ENCODE measurements at places on chromosomes 1 and 21.

DNA sequence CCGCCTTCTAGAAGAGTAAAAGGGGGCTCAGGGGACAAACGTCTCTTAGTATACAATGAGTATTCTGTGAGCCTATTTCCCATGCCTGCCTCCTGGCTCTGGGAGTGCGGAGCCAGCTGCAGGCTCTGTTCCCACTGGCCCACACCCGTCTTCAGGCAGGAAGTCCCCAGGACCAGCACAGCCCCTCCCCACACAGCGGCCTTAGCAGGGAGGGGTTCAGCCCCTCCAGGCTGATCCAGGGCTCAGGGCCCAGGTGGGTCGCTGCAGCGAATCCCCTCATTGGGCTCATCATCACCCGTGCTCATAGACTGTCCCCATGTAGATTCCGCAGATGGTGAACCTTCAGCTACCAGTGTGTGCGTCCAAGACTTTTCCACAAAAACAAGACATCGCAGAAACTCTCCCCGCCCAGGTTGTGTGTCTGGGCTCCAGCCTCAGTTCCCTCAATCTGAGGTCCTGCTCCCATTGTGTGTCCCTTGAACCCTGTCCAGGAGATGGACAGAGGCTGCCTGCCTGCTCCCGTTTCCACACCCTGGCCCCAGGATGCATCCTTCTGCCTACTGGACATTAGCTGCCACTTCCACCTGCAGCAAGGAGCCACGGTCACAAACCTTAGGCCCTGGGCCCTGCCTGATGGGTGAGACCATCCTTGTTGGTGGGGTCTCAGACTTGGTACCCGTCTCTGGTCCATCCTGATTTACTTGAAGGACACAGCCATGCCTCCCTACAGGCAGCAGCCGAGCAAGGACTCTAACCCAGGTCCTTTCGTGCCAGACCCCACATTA is 39.4 kb downstream of the NENF start:
- no peak for DNase-seq

DNA sequence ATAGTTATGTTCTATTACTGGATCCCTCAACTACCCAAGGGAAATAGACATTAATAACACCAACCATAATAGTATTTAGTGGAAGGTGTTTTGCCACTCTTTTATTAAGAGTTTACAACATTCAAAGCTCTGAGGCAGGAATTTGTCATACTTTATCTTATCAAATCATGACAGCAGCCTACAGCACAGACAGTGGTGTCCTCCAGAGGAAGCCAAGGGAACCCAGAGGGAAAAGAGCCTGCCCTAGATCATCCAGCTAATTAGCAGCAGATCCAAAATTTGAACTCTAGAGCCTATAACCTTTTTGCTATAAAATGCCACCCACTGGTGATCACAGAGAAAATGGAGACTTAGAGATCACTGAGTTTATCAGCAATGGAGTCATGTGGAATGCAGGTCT is 18.2 kb downstream of the VAV3 start:
- DNase-seq, result no peak

DNA sequence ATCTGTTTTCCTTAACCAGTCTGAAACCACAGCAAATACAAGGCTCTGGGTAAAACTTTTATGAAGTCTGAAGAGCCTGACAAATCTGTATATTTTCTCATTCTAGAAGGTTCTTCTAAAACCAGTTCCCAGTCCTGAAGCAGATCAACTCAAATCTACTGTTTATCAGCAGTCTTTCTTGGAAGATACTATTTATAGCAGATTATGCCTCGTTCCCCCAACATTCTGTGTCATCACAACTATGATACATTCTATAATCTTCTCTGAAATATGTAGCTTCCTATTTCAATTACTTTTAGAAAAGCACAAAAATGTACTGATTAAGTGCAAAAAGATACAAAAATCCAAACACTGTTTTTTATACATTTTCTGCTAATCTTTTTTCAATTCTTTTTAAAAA is 67.5 kb downstream of the NIBAN1 start:
- no peak for DNase-seq

DNA sequence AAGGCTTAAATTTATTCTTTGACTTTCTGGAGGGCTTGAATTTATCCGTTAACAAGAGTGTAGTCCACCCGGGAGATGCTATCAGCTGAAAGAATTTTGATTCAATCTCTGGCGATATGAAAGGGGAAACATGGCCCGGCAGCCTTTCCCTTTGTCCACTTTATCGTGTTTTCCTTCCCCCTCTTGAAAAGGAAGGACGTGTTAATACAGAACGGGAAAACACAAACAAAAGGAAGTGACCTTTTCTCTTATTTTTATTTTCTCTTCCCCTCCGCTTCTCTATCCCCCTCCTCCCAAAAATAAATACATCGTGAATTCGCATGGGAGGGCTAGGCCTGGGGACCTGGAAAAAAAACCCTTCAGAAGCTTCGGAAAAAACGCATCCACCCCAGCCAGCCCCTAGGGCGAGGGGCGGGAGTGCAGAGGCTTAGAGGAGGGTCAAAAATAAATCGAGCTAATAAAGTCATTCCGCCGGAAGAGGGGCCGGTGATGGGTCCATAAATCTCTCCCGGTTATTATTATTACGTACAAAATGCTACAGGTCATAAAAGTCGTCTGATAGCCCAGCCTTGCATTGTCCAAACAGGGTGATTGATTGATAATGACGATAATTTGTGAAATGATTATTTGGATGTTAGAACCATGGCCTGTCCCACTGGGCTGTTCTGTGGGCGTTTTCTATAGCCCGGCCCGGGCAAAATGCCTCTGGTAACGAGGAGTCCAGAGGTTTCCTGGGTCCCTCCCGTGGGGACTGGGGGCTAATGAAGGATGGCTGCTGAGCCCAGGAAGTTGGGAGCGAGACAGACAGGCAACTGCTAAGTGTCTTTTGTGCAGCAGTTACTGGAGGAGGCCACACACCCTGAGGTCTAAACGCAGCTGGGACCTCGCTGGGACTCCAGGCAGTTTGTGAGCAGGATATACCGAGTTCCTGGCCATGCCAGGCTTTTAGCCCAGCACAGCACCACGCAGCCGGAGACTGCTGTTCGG is 179.4 kb downstream of the PRDM16 start:
- no peak for DNase-seq

DNA sequence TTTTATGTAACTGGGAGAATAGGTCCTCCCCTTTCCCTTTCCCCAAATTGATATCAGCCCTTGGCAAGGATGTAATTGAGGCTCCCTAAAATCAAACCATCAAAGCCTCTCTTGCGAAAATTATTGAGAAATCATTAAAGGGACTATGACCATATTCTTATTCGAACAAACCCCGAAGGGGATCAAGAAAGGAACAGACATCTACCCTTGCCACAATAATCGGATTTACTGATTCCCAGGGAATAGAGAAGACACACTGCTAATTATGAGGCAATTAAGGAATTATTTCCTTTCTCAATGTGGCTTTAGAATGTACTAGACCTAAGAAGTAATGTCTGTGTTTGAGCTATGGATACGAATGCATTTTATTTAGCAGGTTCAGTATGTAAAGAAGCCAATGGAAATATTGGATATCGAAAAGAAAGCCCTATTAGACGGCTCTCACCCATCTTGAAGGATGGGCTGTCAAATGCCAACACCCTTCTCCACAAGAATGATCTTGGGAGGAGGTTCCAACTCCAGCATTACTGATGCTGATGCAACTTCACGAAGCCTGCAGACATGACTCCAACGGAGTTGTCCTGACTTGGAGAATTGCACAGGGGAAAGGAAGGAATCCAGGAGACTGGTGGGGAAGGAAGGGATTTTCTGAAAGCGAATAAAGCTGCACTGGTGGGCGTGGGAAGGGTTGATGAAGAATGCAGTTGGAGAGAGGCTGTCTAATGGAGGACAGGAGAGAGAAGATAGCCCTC is 11.6 kb upstream of the PTPRF start:
- DNase-seq, result no peak

DNA sequence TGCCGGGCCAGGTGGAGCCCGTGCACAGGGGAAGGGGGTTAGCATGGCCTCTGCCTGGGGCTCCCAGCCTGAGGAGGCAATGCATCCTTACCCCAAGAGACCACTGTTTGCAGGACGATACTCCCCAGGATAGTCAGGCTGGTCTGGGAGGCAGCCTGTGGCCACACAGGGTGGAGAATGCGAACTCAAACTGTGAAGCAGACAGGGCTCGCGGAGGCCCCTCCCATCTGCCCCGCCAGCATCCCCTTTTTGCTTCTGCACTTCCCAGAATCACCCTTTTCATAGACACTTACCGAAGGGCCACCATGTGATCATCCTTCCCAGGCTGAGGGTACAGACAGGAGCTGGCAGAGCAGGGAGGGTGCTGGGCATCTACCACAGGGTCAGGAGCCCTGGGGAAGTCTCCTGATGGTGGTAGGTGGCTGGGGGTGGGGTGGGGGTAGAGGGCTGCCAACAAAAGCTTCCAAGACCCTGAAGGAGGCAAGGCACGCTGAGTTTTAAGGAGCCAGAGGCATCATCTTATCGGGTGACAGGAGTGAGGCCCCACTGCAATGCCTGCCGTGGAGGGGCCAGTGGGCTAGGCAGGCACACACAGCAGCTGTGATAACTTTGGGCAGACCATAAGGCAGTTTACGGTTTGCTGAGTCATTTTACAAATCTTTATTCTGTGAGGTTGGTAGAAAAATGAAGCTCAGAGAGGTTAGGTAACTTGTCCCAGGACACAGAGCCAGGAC is 31.3 kb upstream of the BTG2 start:
- no peak for DNase-seq

DNA sequence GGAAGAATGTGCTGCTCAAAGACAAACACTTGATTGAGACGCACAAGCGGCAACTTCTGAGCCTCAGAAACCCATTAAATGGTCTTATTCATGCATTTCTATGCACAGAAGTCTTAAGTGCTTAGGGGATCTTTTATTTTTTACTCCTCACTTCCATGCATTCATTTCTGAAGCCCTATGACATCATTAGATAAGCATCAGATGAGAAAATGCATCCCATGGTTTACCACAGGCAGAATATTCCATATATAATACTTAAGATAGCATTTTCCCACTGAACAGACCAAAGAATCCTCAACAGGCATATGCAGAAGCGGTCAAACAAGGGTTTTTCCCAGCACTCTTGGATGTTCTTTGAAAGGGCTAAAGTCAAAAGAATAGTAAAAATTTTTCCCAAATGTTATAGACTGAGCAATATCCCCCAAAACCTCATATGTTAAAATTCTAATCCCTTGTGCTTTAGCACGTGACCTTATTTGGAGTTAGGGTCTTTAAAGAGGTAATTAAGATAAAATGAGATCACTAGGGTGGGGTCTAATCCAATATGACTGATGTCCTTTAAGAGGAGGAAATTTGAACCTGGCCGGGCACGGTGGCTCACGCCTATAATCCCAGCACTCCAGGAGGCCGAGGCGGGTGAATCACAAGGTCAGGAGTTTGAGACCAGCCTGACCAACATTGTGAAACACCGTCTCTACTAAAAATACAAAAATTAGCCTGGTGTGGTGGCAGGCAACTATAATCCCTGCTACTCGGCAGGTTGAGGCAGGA is 22.6 kb upstream of the FAM89A start:
- DNase-seq, result no peak
